Myocyte (in vitro differentiated cells): ENCODE measurements at places on chromosomes 12 and 14. TPM values are rescaled to one million over a fixed set of nuclear protein-coding genes. Genes with fewer than 3 reads are reported as not detected.
A peak's percentile ranks its signal among the peaks of the same experiment; 100 is the strongest.

Gene ANKRD9
- total RNA-seq = 101 and 113 TPM in 2 replicates

Gene GUCY2C
- not detected in 2 replicates for total RNA-seq

Gene SLC17A8
- total RNA-seq = 0.05 TPM in 1 of 2 replicates, not detected in the other

Gene EPYC
- total RNA-seq = not detected in 2 replicates

GRCh38 chr12:89225808-89226411 is 126.4 kb downstream of the DUSP6 start:
- peak; percentile 55 for DNase-seq

Gene PAX9
- 0.05 and 0.62 TPM in 2 replicates for total RNA-seq

DNA sequence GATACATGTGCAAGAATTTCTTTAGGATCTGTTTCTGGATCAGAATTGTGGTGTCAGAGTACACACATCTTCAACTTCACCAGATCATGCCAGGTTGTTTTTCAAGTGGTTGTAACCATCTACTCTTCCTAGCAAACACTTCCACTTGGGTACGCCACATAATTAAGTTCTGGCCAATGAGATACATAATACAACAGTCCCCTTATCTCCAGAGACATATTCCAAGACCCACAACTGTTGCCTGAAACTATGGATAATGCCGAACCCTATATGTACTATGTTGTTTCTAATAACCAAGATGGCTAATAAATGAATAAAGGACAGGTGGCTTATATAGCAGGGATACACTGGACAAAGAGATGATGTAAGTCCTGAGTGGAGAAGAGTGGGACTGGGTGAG is 2.5 kb upstream of the CHPT1 start:
- no peak for DNase-seq

DNA sequence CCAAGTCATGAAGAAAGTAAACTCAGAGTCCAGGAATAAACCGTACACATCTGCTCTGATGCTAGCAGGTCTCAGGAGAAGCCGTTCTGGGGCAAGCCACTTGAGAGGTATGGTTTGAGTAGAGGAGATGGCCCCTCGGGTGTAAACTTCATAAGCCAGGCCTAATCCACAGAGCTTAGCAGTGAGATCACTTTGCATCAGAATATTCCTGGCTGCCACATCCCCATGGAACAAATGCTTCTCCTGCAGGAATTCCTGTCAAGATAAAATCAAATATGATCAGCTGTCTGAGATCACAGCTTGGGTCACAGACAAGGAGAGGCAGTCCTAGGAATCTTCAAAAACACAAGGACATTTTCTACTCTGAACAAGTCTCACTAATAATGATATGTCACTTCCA is 11.2 kb upstream of the MAGOHB start:
- peak; percentile 59 for DNase-seq

Gene FLVCR2
- total RNA-seq = 42.5 and 53.8 TPM in 2 replicates

DNA sequence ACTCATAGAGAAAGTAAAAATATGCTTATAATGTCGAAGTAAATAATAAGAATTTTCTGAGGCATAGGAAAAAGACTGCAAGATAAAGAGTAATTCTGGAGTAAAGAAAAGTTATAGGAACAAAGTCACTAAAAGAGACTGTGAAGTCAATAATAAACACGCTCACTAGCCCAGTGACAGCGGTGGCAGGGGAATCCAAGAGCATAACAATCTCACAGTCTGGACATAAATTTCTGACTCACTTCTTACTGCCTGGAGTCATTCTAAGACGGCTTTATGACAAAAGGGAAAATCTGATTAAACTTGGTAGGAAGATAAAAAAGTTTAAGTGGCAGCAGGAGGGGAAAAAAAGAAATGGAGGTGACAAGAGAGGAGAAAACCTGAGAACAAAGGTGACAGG is 56.4 kb upstream of the GRIP1 start:
- no peak for DNase-seq

GRCh38 chr12:15928870-15929571 is 17.9 kb downstream of the DERA start:
- DNase-seq = peak; percentile 42

Gene SLC6A13
- total RNA-seq = 0.51 and 0.94 TPM in 2 replicates

Gene MYF5
- 87.5 and 101 TPM in 2 replicates for total RNA-seq

- DNase-seq = no peak
These were observed 69.9 kb downstream of the RBM19 start for GRCh38 chr12:113896194-113896593.

Gene ZBTB1
- total RNA-seq = 44.0 and 44.1 TPM in 2 replicates
